Activated CD8-positive, alpha-beta T cell treated with anti-CD3 and anti-CD28 coated beads for 36 hours (primary cell): ENCODE measurements at places on chromosomes 12 and 14.

DNA sequence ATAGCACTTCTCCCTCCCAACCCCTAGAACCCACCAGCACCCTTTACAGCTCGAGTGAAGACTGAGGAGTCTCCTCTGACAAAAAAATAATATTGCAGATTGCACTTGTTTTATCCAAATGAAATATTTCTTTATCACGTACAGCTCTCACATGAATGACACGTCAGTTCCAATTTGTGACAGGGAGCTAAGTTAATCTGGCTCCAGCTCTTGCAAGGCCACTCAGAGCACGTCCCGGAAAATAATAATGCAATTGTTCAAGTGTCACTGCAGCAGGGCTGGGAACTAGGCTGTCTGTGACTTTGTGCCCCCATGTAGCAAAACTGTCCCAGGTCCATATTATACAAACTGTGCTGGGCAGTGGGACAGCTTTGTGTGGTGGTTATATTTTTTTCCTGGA lies 539.6 kb downstream of the VRK1 start:
- DNase-seq = no peak

DNA sequence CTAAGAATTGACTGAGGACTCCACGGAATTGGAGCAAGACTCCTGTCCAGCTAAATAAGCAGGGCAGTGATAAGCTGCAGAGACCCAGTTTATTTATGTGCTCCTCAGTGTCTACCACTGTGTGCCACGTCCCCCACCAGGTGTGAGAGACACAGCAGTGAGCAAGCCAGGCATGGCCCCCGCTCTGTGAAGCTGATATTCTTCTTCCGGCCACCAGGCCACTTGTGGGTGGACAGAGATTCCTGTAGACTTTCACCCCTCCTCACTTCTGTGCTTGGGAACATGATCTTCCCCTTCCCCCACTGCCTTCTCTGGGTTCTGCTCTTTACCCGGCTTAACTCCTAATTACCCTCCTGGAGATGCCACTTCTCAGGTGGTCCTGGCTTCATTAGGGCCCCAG lies 21.3 kb downstream of the BRAP start:
- DNase-seq = no peak

GRCh38 chr14:35506927-35507326 lies 27.0 kb upstream of the INSM2 start:
- no peak for DNase-seq

DNA sequence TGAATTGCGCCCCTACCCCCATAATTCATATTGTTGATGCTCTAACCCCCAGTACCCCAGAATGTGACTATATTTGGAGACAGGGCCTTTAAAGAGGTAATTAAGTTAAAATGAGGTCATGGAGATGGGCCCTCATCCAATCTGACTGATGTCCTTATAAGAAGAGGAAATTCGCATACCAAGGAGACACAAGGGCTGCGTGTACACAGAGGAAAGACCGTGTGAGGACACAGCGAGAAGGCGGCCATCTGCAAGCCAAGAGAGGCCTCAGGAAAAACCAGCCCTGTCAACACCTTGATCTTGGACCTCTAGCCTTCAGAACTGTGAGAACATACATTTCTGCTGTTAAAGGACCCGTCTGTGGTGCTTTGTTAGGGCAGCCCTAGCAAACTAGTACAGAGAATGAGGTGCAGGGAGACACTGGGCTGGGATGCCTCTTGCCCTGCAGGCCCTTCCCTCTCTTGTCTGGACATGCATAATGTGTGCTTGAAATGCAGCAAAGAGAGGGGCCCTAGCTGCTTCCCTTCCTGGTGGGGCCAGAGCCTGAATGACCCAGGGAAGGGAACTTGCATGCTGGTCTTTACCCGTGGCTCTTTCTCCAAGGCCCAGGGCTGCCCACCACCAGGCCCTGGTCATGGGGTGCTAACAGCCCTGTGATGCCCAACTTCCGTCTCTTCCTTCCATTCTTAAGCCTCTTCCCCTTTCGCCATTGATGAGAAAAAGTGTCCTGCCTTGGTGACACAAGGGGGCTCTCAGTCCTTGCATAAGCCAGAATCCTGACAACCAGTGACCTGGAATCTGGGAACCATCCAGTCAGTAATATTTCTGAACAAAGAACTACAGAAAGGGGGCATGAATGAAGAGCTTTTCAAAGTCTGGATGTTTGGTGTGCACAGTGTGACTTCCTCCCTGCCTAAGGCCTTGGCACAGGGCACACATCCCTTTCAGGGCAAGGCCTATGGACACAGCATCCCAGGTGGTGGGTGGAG lies 50.0 kb upstream of the GPATCH2L start:
- no peak for DNase-seq

DNA sequence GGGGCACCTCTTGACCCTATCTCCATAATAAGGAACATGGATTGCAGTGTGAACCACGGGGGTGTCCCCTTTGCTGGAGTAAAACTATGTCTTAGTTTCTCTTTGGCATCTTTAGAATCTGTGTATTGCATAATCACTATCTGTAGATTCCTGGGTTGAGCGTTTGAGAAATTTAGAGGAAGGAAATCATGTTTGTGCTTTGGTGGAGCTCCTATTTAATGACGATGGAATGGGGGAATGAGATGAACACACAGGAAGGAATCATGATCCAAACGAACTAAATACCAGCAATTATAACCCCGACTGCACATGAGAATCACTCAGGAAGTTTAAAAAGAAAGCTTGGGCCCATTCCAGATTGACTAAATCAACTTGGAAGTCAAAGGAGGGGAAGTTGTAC lies 1.3 kb upstream of the MYG1 start:
- no peak for DNase-seq

DNA sequence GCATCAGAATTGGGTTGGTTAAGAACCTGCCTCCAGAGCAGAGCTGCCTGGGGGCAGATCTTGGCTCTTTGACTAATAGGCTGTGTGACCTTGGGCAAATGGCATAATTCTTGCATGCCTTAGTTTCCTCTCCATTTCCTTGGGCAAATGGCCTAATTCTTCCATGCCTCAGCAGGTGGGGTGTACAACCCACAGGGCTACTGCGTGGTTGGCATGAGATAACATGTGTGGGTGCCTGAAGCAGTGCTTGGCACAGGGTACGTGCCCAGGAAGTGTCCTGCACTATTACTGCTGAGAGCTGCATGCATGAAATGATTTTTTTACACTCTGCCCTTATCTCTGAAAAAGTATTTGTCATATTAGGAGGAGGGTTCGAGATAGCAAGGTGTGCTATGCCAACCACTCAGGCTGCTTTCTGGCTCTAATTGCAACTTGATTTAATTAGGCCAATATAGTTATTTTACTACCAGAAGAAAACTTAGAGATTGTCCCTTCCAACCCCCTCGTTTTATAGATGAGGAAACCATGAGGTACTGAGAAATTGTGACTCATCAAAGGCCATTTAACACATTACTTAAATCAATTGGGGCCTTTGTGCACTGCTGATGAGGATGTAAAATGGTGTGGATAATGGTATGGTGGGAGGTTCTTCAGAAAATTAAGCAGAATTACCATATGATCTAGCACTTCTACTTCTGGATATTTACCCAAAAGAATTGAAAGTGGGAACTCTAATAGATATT lies 161.6 kb upstream of the HIF1A start:
- peak; percentile 44 for DNase-seq

- peak; percentile 77 for DNase-seq
Observed at GRCh38 chr14:101839236-101839635, 77.7 kb downstream of the PPP2R5C start.

DNA sequence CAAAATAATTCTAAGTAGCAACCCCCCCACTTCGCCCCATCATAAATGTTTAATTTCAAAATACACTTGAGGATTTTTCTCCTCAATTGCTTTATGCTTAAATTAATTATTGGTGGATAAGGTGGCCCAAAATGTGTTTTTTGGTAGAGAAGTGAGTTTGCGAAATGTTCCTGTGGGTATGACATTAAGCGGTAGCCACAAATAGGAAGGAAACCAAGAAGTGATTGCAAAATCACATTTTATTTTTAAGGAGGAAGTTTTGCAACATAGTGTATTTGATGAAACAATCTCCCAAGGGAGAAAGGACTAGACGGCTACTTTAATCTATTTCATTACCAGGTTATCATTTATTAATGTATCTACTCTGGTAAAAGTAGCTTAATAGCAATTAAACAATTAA lies 25.5 kb downstream of the SLC25A3 start:
- DNase-seq = no peak

DNA sequence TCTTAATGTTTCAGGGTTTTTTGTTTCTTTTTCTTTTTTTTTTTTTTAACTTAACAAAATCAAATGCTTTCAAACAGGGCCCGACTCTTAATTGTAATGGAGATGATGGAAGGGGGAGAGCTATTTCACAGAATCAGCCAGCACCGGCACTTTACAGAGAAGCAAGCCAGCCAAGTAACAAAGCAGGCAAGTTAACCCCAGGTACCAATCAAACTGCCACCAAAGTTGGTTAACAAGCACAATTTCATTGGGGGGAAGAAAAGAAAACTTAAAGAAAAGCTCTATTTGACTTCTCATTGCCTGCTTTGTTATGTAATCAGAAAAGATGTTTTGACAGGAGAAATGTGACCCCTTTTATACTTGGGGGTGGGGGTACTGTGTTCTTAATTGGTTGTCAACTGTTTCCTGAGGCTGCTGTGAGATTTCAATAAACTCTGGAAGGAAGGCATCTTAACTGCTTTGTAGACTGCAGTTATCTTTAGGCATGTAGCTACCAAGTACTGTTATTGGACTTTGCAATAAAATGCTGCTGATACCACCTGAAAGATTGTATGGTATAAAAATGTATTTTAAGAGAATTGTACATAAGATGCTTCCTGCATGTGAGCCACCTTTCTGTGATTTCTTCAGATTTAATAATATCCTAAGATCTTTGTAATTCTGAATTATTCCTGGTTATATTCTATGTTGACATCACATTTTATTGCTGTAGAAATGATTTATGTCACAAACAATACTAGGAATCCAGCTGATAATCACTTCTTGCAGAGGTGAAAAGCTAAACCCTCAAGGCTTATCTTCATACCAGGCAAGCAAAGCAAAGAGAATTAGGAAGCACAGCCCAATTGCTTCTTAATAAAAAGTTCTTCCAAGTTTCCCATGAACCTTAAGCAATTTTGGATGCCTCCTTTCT lies 26.9 kb downstream of the MAPKAPK5 start:
- DNase-seq = no peak

- no peak for DNase-seq
Observed at GRCh38 chr12:50185970-50186663, 18.9 kb upstream of the CERS5 start.

DNA sequence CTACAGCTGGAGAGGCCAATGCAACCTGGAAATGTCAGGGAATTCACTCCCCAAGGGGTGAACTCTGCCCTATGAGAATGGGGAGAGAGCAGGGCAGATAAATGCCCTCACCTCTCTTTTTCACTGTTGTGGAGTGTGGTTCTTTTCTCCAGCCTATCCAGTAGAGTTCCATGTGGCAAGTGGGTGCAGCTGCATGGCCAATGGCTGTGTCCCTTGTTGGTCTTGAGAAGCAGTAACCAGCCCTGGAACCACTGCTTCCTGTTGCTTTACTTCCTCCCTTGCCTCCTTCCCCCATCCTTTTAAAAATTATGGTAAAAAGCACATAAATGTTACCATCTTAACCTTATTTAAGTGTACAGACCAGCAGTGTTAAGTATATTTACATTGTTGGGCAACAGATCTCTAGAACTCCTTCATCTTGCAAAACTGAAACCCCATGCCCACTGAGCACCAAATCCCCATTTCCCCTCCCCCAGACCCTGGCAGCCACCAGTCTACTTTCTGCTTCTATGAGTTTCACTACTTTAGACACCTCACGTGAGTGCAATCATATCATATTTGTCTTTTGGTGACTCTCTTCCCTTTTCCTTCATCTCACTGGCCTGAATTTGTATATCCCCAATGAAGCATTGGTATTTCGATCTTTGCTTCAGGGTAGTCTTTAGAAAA lies 77.0 kb upstream of the GRIP1 start:
- peak; percentile 20 for DNase-seq

GRCh38 chr12:61546296-61546695 lies 713.9 kb upstream of the USP15 start:
- DNase-seq = no peak

- peak; percentile 82 for DNase-seq
Observed at GRCh38 chr14:61569812-61570548, 125.3 kb upstream of the HIF1A start.

GRCh38 chr14:93032421-93032936 lies 83.2 kb downstream of the ITPK1 start:
- no peak for DNase-seq

- peak; percentile 46 for DNase-seq
Observed at GRCh38 chr12:109999983-110000505, 814 bp downstream of the ANKRD13A start.

- DNase-seq = no peak
Observed at GRCh38 chr12:98372340-98373024, 142.9 kb upstream of the TMPO start.

GRCh38 chr14:96538990-96539317 lies 36.8 kb downstream of the PAPOLA start:
- no peak for DNase-seq

- DNase-seq = no peak
Observed at GRCh38 chr12:54660320-54660962, 12.3 kb upstream of the DCD start.

DNA sequence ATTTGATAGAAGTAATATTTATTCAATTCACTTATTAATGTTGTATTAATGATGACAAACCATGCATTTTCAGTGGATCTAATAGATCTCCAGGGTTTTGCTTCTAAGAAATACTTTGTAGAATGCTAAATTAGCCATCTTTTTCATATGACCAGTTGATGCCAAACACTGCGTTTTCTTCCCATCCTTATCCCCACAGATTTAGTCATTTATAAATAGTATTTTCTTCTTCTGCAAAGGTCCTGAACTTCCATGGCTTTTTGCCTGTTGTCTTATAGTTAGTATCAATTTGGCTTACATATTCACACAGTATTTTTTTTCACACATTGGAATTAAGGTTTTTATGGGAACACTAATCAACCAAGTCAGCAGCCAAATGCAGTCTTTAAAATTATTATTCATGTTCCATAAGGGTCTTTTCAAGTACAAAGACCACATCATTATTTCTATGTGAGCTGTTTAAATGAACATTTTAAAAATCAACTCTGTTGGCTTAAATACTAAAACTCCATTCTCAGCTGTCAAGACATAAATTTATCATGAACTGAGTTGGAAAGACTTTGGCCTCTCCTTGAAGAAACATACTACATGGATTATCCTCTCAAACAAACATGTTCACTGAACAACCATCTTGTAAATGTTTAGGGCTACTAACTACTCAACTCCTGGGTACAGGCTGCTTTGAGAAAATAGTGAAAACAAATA lies 1278.4 kb upstream of the FLRT2 start:
- no peak for DNase-seq

- no peak for DNase-seq
Observed at GRCh38 chr12:13499008-13499407, 302.5 kb downstream of the EMP1 start.

GRCh38 chr12:60308366-60308991 lies 712.6 kb downstream of the SLC16A7 start:
- no peak for DNase-seq

GRCh38 chr12:117042171-117042842 lies 56.9 kb downstream of the TESC start:
- no peak for DNase-seq

- DNase-seq = no peak
Observed at GRCh38 chr12:132046561-132046960, 96.8 kb downstream of the EP400 start.
